Fibroblast of the aortic adventitia (primary cell): ENCODE measurements at places on chromosomes 12 and 14. TPM values are rescaled to one million over a fixed set of nuclear protein-coding genes. Genes with fewer than 3 reads are reported as not detected.

AMDHD1 gene
- total RNA-seq = 0.63 TPM in 1 of 2 replicates, not detected in the other

CFAP251 gene
- total RNA-seq = 2.3 and 8.8 TPM in 2 replicates

TAS2R9 gene
- total RNA-seq = 0.09 TPM in 1 of 2 replicates, not detected in the other

PRIMA1 gene
- total RNA-seq = 0.08 TPM in 1 of 2 replicates, not detected in the other

AHSA1 gene
- 68.2 and 76.3 TPM in 2 replicates for total RNA-seq

PRICKLE1 gene
- 15.6 and 17.4 TPM in 2 replicates for total RNA-seq

SERPINA5 gene
- total RNA-seq = 0.09 TPM in 1 of 2 replicates, not detected in the other

LIN7A gene
- 6.6 and 8.9 TPM in 2 replicates for total RNA-seq

STAC3 gene
- total RNA-seq = 0.90 and 3.8 TPM in 2 replicates

RNASE2 gene
- total RNA-seq = not detected in 2 replicates

ADCY6 gene
- 30.3 and 31.5 TPM in 2 replicates for total RNA-seq

TRAF3 gene
- total RNA-seq = 19.3 and 21.5 TPM in 2 replicates

C12orf56 gene
- total RNA-seq = 4.0 TPM in 1 of 2 replicates, not detected in the other

TMEM233 gene
- total RNA-seq = 1.1 TPM in 1 of 2 replicates, not detected in the other

TROAP gene
- 4.0 and 11.3 TPM in 2 replicates for total RNA-seq

MMP19 gene
- total RNA-seq = 9.7 and 11.1 TPM in 2 replicates
